Kidney tubule cell (primary cell): ENCODE measurements at places on chromosomes 2 and 18.

- DNase-seq: no peak
These were observed 3.1 kb downstream of the DSC3 start for GRCh38 chr18:31039426-31039825.

DNA sequence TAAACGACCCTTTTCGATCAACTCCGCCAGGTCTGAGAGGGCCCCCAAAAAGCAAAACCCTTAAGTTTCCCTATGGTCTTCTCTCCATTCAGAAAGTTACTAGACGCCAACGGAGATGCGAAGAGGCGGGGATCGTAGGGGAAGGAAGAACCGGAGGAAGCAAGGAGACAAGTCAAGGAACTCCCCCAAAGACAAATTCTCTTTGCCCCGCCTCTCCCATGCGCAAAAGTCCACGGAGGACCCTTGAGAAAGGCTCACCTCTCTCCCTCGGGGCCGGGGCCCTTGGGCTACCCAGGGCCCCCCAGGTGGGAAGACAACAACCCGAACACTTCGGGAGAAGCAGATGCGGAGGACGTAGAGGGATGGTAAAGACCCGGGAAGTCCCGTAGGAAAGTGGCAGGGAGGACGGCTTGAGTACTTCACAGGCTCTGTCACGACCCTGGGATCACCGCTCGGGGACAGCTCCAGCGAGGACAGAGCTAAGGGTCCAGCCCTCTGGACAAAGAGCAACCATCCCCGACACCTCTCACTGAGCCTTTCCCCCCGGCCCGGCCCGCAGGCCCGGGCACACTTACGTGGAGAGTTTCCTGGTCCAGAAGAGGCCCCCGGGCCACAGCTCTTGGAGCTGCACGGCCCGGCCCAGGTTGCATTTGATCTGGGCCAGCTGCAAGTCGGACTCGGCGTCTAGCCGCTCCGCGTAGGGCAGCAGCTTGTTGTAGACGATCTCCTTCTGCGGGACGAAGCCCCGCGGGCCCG, 647 bp downstream of the PSME4 start:
- DNase-seq: peak; percentile 43

GRCh38 chr2:182064019-182064778, 78.5 kb downstream of the PPP1R1C start:
- DNase-seq: no peak

DNA sequence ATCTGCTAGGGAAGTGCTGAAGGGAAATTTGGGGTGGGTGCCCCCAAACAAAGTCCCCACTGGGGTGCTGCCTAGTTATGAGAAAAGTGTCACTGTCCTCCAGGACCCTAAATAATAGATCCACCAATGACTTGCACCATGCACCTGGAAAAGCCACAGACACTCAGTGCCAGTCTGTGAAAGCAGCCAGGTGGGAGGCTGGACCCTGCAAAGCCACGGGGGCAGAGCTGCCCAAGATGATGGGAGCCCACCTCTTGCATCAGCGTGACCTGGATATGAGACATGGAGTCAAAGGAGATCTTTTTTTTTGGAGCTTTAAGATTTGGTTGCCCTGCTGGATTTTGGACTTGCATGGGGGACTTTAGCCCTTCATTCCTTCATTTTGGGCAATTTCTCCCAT, 431.6 kb downstream of the ERBB4 start:
- DNase-seq: no peak

DNA sequence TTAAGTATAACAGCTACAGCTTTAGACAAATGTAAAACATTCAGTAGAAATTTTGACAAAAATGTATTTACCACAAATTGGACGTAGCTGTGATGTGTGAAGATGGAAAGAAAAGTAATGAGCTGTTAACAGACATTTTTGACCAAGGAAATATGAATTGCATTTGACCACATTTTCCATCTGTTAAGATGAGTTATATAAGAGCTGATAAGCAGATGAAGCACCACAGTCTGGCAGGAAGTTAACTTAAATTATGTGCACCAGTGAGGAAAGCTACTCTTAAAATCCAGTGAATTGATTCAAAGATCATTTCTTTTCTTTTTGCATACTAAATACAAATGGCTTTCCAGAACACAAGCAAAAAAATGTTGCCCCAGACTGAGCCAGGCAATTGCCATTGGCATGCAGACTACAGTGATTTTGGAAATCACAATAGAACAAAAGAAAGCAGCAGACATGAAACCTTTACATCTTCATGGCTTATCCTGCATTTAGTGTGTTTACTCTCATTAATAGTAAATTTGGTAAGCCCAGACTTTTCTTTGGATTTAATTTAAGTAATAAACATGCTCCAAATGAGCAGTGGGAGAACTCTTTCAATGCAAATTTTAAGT, 493.7 kb downstream of the TMX3 start:
- no peak for DNase-seq

- no peak for DNase-seq
These were observed 8.6 kb upstream of the CDCA7 start for GRCh38 chr2:173346035-173346434.

DNA sequence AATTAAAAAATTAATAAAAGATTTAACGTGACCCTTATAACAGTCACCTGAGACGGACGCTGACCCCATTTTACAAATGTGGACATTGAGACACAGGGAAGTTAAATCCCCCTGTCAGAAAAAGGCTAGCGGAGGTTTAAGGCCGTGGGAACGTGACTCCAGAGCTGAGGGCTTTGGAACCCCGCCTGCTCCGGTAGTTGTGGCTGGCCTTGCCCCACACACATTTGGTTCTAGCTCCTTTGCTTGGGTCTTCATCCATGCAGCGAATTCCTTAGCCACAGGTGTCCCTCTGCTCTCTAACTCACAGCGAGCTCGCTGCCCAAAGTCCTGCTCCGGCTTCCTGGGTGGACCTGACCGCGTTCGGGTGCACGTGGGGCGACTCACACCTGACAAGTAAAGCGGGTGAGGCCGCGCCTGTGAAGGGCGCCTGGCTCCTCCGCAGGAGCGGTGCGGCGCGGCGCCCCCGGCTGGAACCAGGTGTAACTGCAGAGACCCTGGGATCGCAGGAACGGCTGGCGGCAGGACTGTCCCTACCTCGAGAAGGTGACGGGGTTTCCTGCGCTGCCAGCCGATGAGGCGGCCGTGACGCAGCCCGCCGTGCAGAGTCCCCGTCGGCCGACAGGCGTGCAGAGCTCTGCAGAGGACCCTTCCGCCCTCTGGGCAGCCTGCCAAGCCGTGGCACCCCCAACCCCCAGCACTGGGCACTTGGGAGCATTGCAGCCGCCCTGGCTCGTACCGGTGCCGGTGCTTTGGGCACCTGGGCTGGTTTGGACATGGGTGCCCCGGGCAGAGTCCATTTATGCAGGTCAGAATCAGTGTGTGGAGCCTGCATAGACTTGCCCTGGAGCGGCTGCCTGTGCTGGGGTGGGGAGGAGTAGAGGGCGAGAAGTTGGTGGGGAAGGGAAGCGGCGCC, 2.4 kb upstream of the PROC start:
- DNase-seq: peak; percentile 88

DNA sequence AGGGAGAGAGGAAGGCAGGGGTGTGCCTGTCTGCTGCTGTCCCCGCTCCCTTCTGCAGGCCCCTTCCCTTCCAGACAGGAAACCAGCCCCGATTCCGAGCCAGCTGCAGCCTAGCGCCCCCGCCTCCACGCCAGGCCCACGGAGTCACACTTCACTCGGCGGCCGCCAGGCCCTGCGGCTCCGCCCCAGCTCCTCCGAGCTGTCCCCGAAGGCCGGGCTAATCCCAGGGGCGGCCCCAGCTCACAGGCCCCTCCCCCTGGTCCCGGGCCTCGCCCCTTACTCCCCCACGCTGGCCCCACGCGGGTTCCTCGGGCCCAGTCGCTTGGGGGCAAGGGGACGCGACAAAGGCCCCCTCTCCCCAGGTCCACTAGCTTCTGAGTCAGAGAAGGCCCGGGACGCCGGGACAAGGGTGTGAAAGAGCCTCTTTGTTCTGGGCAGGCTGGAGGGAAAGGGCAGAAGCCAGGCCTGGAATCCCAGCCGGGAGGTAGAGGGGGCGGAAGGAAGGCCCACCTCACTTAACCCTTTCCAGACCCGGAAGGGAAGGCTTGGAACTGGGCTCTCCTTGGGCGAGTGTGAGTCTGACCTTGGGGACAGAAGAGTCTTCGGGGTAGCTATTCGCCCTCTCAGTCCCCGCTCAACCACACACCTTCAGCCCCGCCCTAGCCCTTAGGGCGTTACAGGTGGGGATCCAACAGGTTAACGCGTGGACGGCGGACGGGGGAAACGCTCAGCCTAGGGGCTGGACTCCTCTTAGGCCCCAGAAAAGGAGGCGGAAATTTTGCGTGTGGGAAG, 1.2 kb downstream of the RTKN start:
- peak; percentile 92 for DNase-seq

GRCh38 chr18:46877329-46877987, 39.8 kb downstream of the PIAS2 start:
- no peak for DNase-seq

- peak; percentile 35 for DNase-seq
These were observed 1274.5 kb upstream of the CRIM1 start for GRCh38 chr2:35081001-35081621.

DNA sequence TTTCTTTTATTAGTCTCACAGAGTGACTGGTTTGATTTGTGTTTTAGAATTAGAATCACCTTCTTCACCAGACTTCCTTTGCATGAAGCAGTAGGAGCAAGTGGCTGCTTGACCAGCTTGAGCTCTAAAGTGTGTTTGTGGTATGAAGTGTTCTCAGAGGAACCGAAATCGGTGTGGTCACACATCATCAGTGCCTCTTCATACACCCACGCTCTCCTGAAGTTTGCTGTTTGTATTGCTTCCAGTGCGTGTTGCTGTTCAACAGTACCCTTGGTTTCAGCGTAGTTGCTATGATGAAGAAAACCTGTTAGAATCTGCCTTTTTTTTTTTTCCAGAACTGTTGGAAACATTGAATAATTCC, 77.9 kb downstream of the LIMS1 start:
- no peak for DNase-seq

DNA sequence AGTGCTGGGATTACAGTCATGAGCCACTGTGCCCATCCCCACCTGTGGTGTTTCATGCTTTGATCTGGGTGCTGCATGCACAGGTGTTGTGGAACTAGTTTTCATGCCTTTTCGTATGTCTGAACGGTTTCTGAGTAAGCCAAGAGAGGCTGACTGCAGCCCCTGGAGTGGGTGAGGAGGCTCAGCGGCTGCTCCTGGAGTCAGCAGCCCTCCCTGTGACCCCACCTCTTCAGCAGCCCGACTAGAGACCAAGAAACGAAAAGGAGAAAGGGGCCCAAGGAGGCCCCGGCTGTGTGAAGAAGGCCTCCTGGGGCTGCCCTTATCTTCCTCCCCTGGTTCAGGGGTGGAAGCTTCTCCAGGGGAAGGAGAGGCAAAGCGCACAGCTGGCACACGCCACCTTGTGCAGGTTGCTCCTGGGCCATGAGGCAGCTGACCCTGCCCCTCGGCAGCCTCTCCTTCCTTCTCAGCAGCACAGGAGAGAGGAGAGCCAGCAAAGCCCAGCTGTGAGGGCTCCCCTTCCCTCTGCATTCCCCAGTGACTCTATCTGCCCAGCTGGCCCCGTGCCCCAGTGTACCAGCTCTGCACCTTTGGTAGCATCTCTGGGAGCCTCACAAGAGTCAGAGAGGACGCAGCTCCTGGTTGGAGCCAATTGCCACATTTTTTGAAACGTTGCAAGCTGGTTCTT, 182.5 kb upstream of the HS6ST1 start:
- DNase-seq: no peak

DNA sequence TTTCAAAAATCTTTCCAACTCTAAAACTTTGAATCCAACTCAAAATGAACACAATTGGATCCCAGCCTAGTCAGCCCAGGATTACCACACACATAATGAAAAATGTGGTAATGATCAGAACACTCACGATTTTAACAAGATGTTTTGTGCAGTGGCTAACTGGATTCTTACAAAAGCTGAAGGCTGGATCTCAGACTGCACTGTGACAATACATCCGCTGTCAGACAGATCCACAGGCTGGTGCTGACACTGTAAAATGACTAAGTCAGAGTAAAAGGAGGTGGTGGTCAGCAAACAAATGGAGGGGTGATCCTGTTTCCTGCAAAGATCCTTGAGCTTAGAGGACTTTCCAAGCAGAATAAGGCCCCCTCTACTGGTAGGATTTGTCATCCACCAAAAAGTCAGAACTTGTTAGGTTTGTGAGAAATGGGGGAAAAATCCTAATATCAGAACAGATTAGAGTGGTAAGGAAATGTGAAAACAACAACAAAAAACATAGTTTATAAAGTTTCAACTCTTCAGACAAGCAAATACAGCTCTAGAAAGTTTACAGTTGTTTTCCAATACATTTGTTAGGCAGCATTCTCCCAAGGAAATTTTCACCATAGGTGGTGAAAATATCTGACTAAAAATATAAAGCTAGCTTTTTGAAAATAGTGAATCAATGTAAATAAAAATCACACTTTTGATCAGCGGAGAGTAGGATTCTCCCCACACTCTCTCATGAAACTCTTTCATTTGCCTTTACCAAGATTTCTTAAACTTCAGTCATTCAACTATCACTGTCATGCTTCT, 211.9 kb downstream of the AGPS start:
- DNase-seq: peak; percentile 52

DNA sequence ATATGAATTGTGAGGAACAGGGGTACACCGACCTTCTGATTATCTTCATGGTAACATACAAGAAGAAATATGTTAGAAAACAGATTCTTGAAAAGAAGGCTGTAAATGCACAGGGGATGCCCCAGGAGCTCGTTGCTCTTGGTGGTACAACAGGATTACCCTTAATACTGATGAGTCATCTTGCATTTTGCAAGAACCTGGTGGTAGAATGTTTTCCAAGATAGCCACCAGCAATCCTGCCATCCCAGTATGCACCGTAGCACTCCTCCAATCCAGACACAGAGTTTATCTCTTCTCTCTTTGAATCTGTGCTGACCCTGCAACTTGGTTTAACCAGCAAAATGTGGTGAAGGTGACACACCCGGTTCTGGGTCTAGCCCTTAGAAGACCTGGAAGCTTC, 238.3 kb downstream of the EN1 start:
- no peak for DNase-seq

DNA sequence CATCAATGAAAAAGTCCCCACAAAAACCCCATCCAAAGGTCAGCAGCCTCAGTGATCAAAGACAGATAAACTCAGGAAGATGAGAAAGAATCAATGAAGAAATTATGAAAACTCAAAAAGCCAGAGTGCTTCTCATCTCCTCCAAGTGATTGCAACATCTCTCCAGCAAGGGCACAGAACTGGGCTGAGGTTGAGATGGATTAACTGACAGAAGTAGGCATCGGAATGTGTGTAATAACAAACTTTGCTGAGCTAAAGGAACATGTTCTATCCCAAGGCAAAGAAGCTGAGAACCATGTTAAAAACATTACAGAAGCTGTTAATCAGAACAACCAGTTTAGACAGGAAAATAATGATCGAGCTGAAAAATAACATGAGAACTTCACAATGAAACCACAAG, 442.8 kb upstream of the SYT4 start:
- no peak for DNase-seq

DNA sequence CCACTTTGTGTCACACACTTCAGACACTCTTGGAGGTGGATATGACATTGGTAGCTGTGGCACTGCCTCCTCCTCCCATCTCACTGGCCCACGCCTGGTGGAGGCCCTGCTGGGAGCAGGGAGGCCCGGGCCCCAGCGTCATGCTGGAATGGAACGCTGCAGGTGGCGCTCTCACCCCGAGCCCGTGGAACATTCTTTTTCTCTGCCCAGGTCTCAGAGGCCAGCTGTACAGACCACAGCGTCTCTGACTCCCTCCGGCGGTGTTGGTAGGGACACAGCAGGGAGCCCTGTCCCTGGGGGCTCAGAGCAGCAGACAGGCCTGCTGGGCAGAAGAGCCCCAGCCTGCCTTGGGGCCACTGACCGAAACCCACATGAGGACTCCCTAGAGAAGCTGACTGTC, 218.1 kb downstream of the TWIST2 start:
- no peak for DNase-seq
